ENCODE measurements at places on chromosomes 16 and 17.
A peak's percentile ranks its signal among the peaks of the same experiment; 100 is the strongest.

GRCh38 chr17:75637143-75637538 lies 3.9 kb downstream of the SMIM5 start:
- no peak for DNase-seq

DNA sequence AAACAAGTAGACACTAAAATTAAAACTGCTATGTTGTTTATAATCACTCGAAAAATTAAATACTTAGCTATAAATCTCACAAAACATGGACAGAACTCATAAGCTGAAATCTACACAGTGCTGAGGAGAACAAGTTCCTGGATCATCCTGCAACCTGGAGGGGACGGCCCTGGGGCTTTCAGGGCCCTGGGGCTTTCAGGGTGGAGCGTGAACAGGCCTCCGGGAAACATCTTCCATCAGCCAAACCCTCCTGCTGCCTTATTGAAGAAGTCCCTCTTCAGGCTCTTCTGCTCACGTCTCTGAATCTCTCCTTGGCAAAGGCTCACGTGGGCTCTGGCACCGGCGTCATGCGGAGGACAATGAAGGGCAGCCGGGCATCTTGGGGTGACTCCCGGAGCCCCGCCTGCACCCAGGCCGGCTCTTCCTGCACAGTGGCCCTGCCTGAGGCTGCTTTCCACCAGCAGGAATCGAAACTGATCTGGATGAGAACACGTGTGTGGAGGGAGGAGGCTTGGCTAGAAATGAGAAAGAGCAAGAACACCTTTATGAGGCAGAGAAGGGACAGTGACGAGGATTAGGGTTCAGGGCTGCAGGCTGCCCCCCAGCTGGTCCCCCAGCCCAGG lies 127.3 kb downstream of the CDRT15L2 start:
- DNase-seq, result no peak

DNA sequence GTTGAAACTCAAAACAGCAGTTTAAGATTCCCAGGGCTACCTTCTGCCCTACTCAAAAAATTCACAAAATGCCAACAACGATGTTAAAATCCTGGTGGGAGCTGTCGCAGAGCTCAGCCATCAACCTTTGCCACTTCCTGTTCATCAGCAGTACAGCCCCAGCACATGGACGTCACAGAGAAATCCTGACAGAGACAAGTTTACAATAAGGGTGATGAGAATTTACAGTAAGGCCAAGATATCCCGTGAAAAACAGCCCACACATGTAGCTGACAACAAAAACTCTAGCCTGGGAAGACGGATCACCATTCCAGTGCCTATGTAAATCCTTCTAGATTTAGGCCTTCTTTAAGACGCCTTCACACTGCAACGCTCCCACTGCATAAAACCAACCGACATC lies 18.8 kb downstream of the USP22 start:
- DNase-seq, result no peak

DNA sequence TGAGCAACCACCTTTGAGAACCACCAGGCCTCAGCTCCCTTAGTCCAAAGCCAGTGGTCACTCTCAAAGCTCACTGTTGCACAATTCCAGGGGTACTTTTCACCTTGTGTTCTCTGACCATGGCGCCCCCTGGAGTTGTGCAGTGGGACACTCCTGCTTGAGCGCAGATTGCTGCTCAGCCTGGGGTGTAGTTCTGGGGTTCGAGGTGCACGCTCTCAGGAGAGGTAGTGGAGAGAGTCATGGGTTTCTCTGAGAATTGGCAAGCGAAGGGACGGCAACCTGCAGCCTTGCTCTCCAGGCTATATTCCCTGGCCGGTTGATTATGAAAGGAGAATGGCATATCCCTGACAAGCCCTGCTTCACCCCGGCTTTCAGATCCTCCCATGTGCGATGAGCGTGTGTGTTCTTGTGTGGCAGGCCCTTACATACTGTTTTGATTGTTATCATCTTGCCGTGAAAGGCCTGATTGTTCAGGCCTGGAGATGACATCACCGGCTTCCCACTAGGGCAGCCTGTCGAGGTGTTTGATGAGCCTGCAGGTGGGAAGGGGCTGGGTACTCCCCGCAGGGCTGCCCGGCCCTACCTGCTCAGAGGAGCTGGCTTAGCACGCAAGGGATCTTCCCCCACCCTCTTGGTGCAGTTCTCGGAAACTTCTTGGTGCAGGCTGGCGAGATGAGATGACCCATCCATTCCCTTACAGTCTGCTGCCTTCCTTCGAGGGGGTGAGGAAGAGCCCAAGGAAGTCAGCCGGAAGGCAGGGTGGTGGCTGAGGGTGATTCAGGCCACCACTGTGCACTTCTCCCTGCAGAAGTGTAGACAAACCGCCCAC lies 431.2 kb downstream of the SLC39A11 start:
- DNase-seq, result no peak

- DNase-seq, result no peak
These were observed 4.8 kb downstream of the LHX1 start for GRCh38 chr17:36942019-36942599.

DNA sequence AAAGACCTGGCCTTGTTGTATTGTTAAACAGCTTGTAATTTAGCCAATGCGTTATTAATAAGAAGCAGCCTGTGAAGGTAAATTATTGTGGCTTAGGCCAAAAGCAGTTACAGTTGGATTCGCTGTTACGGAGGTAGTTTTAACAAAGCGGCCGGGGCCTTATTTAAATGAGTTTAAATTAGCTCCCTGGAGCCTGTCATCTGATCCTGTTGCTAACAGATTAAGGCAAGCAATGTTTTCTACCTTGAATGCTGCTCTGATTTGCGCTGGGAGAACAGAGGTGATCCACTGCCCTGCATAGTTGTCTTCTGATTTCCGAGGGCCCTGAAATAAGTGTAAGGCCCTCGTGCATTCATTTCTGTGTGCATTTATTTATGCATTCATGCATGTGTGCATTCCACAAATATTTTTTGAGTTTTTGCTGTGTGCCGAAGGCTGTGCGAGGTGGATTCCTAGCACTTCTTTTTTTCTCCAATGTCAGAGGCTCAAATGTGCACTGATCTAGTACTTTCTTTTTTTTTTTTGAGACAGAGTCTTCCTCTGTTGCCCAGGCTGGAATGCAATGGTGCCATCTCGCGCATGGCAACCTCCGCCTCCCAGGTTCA lies 10.9 kb downstream of the SEC14L5 start:
- no peak for DNase-seq

DNA sequence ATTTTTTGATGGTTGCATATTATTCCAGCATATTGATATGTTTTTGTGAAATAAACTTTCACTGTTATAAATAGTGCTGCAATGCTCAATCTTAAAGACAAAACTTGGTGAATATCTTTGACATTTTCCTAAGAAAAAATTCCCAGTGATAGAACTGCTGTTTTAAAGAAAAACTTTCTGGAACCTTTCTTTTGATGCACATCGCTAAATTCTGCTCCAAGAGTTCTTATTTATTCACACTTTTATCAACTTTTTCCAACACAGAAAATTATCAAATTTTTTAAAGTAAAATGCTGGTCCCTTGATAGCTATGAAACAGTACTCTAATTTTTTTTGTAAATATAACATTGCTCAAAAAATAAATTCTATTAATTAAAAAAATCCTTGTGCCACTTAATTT lies 196.6 kb downstream of the HS3ST3A1 start:
- DNase-seq, result no peak

GRCh38 chr16:85522842-85523601 lies 90.1 kb upstream of the GSE1 start:
- no peak for DNase-seq

DNA sequence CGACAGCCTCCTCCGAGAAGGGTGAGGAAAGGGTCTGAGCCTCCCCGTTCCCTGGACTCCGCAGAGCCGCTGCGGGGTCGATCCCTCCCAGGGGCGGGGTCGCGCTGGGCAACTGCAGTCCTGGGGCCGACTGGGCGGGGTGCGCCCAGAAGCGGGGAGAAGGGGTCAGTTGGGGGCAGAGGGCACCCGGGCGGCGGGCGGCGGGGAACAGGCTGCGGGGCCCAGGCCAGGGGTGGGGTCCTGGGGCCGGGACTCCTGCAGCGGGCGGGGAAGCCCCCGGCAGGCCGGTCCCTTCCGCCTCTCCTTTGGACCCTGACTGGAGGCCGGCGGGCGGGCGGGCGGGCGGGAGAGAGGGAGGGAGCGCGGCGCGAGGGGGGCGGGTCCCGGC lies 352 bp downstream of the GGNBP2 start:
- no peak for DNase-seq

DNA sequence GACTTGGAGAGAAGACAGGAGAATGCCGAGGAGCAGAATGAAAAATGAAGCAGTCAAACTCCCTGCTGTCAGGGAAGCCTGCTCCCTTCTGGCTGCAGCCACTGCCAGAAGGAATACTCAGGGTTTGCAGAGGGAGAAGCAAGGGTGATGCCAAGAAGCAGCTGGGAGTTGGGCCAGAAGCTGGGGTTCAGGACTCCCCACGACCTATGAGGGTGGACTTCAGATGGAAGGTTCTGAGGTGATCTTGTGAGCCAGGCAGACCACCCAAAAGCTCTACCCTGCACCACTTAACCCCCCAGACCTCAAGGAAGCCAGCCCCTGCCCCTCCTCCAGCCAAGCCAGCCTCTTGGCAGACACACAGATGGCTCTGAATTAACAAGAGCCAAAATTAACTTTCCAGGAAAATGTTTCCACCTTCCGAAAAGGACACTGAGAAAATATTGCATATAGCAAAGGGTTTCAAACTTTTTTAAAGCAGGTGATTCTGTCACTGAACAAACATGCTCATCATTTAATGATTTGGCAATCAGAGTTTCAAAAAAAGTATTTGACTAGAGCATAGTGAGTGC lies 126.0 kb upstream of the ERCC4 start:
- no peak for DNase-seq

- DNase-seq, result peak; percentile 29
These were observed 9.0 kb downstream of the SMYD4 start for GRCh38 chr17:1820528-1821252.

DNA sequence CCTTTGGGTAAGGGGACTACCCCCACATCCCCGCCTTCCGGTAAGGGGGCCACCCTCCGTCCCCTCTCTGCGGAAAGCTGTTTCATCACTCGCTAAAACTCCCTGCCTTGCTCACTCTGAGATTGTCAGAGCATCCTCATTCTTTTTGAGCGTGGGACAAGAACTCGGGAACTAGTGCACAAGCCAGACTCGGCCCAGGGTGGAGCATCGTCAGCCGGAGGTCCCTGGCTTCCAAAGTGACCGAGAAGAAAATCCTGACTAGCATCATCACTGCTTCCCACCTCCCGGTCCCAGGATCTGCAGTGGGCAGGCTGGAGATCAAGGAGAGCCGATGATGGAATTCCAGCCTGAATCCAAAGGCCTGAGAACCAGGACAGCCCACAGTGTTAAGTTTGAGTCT lies 380.3 kb downstream of the SEC14L1 start:
- DNase-seq, result no peak

GRCh38 chr17:74532115-74532514 lies 840 bp upstream of the CD300LB start:
- DNase-seq, result no peak

GRCh38 chr16:84121007-84121406 lies 4.3 kb upstream of the MBTPS1 start:
- DNase-seq, result no peak

DNA sequence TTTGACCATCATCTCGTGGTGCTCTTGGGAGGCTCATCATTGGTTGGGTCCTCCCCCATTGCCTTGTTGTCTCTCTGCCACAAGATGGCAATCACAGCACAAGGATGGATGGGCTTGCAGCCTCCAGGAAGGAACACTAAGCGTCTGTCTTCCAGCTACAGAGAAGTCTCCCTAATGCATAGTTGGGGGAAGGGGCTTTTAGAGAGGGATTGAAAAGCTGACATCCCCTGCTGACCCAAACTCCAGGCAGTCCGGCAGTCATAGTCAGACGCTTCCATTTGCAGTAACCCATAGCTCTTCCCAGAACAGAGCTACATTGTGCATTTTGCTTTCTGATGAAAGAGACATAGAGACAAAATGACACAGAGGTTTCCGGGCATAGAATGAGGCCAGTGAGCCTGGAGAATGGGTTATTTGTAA lies 111.4 kb downstream of the UTP18 start:
- peak; percentile 52 for DNase-seq

- no peak for DNase-seq
These were observed 31.8 kb upstream of the TMEM132E start for GRCh38 chr17:34547453-34548063.

DNA sequence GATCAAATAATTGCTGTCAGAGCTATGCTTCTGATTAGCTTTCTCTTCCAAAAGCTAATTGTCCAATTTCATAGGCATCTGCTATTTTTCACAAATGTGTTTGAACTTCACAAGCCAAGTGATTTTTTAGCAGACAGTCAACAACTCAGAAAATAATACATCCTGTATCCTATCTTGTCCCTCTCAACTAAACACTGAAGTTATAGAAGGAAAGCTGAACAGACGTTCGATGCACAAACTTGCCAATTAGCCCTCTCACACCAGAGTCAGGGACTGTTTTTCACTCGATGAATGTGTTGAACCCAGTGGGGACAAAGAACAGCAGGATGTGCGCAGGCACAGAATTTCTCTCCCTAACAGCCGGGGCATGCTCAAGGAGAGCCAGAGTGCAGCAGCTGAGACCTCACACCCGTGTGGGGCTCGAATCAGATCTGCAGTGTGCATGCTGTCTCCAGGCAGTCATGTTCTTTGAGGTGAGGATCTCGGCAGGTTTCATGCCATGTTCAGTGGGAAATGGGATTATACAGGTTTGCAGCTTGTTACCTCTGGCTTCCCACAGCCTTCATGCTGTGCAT lies 246.7 kb upstream of the SDK2 start:
- DNase-seq, result no peak

- DNase-seq, result no peak
These were observed 123.4 kb downstream of the PRKCB start for GRCh38 chr16:23959072-23959751.

DNA sequence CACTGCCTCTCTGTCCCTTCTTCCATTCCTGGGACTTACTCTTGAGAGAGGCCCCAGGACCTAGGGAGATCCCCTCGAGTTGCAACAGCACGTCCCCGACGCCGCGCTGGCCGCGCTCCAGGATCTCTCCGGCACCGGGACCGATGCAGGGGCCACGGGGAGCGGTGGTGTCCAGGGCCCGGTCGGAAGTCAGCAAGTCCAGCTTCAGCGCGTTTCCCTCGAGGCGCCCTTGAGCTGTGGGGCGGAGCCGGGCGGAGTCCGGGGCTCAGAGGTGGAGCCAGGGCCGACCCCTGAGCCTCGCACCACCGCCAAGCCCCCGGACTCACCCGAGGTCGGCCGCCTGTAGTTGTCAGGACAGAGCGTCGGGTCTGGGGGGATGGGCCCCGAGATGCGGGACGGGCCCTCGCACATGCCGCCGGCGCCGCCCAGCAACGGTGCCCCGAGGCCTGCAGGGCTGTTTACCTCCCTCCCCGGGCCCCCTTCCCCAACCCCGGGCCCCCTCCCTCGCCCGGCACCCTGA lies 458 bp downstream of the ENKD1 start:
- no peak for DNase-seq

Measured in renal pelvis (tissue), 12 donors.